ENCODE measurements at places on chromosomes 3 and 15.

DNA sequence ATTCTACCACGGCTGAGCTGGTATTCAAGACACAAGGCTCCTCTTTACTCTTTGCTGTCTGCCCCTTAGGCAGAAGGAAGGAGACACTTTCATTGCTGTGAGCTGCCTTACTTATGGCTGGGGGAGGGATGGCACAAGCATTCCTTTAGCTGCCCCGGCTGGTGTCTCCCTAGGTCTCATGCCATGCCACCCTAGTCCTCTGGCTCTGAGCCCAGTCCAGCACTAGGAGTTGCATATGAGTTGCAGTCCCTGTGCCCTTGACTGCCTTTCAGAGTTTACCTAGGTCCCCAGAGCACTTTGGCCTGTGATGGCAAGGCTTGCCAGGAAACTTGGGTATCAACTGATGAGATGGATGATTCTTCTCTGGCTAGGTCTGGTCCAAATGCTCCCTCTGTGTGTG, 296.4 kb downstream of the RBMS3 start:
- no peak for DNase-seq

DNA sequence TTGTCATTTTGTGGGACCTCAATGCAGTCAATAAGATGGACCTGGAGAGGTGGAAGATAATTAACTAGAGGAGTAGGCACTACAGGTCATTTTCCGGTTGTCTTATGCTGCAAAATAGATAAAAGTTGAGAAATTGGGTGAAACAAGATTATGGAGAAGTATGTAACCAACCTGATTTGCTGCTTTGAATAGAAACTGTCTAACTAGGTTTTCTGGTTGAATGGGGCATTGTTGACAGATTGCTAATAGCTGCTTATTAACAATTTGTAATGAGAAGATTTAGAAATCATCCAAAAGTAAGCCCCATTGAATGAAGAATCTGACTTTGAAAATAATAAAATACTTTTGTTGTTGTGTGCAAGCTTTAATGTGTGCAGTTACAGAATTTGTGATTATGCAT, 26.2 kb downstream of the PIAS1 start:
- DNase-seq, result no peak

DNA sequence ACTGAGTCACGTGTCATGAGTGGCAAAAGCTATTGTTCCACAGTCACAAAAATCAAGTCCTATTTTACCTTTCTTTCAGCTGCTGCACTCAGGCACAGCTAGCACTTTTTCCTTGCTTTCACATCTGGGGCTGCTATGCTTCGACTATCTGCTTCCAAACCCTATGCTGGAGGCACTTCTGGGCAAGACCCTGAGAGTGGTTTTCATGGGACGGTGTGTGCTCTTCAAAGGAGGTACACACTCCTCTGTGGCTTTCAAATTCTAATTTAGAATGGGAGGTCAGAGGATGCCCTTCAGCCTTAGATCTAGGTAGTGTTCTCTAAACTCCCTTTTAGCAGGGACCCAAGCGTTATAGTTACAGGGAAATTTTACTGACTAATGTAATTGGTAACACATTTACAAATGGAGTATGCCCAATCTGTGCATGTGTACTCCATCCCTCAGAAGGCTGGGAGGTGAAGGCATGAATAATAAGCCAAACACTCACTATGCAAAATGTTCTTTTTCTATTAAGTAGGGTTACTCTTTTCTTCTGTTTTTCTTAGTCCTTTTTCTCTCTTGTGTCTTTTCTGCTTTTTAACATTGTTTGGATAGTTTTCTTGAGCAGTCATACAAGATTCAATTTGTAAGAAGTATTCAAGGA, 188.3 kb downstream of the LSAMP start:
- no peak for DNase-seq

GRCh38 chr15:42549032-42549491, 424 bp downstream of the HAUS2 start:
- peak; percentile 39 for DNase-seq

GRCh38 chr3:8423307-8423706, 78.3 kb upstream of the LMCD1 start:
- DNase-seq, result no peak

DNA sequence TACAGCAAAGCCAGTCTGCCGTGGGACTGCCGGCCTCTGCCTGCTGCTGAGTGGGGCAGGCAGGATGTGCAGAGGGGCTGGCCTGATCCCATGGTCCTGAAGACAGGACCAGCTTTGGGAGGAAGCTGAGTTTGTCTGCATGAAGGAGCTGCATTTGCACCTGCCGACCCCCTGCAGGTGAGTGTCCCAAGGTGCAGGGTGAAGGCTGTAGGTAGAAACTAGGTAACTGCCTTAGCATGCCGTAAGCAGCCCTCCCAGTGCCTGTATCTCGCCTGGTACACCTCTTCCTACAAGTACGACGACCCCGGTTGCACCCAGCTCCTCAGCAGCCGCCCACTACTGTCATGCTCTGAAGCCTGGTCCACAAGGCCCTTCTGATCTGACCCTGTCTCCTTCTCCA, 34.9 kb downstream of the AMOTL2 start:
- DNase-seq, result no peak

GRCh38 chr3:168040607-168041208, 55.0 kb downstream of the GOLIM4 start:
- DNase-seq, result peak; percentile 27

DNA sequence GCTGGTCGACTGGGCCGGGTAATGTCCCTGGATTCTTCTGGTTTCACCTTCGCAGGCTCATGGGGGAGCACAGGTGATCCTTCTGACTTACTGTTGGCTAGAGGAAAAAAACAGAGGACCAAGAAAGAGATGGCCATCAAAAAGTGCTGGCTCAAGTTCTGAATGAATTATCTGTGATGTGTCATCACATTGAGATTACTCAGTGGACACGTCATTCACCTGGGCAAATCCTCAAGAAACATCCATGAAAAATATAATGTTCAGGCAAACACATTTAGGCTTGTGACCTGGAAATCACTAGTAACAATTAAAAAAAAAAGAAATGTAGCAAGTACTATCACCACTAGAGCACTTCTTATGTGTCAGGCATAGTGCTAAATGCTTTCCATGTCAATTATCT, 81.5 kb upstream of the SLC2A2 start:
- DNase-seq, result no peak

- DNase-seq, result no peak
Observed at GRCh38 chr15:70857562-70858285, 3.8 kb upstream of the LARP6 start.

All from BE2C (cell line).